ENCODE measurements at places on chromosomes 2 and 18. TPM values are rescaled to one million over a fixed set of nuclear protein-coding genes. Genes with fewer than 3 reads are reported as not detected.
A peak's percentile ranks its signal among the peaks of the same experiment; 100 is the strongest.

The CPLX4 gene
- total RNA-seq, result not detected

The EMILIN1 gene
- 0.31 TPM for total RNA-seq

The MEIS1 gene
- total RNA-seq, result 2.0 TPM

The ZNF385B gene
- 0.28 TPM for total RNA-seq

The NDC80 gene
- total RNA-seq, result 36.0 TPM

The MPP4 gene
- not detected for total RNA-seq

DNA sequence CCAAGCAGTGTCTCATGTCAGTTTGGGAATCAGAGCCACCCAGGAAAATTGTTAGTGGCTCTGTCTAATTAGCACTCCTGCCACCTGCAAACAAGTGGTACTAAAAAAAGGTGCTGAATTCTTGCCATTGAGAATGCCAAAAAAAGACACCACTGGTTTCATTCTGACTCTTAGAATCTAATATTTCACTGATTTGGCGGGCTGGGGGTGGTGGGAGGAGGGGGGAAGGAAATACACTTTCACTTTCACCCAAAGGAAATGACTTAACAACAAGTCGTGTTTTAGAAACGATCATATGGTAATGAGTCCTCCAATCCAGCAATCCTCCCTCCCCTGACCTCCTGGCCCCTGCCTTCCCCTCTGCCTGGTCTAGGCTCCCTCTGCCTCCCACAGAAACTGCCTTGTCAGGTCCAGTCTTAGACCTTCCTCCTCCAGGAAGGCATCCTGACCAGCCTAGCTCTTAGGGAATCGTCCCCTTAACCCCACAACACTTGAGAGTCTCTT lies 4.4 kb upstream of the KLHL29 start:
- DNase-seq, result peak; percentile 72

- DNase-seq, result no peak
These were observed 16.0 kb downstream of the VPS54 start for GRCh38 chr2:64003239-64003638.

DNA sequence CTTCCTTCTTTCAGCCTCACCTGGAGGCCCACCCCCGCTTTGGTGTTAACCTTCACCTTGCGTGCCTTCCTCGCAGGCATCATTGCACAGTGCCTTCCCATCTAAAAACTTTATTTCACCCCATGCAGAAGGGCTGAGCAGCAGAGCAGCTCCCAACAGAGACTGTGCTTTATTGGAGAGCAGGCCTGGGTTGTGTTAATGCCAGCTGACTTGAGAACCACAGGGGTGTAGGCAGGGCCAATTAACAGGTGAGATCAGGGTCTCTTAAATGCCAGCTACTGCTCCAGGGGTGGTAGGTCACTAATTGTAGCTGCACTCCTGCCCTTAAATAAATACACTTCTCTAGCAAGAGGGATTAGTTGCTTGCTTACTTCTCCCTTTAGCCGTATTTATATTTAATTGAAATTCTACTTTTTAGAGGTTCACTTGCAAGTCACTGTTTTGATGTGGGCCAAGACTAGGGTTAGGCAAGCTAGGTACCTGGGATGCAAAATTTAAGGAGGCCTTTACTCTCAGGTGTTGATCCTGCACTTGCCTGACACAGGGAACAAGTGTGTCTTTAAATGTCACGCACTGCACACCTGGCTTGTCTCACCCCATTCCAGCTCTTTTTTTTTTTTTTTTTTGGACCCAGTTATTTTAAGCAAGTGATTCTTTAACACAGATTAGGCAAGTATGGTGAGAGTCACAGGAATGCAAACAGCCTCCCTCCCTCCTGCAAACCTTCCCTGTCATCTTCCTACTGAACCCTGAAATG lies 54.5 kb downstream of the LYPD1 start:
- DNase-seq, result no peak

DNA sequence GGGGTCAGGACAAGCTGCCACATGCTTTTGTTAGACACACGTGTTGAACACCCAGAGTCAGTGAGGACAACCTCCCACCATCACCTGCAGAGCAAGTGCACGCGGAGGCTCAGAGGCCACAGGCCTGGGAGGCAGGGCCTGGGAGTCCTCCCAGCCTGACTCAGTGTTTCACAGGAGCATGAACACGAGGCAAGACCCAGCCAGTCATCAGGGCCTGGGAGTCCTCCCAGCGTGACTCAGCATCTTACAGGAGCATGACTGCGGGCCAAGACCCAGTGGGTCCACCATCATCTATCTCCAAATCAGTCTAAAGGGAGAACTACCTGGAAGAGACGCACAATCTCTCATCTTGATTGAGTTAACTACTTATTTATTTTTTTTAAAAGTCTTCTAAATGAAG lies 112.6 kb upstream of the PXDN start:
- DNase-seq, result no peak

DNA sequence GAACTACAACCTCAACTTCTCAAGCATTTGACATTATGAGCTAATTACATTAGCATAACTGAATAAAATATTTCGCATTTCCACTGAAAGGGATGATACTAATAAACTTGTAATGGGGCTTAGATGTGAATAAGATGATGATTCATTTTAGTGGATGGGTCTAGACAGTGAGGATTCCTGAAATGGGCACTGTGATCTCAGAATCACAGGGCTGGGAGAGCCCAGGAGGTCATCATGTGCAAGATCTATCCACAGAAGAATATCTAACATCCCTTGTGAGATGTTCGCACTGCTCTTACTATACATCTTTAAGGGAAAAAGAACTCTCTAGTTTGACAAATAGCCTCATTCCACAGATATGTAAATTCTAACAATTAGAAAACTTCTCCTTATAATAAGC lies 245.7 kb downstream of the DYM start:
- DNase-seq, result no peak

Measured in Panc1 (cell line).